Ureter (tissue), 1 donor: ENCODE measurements at places on chromosomes 11 and 22. TPM values are rescaled to one million over a fixed set of nuclear protein-coding genes. Genes with fewer than 3 reads are reported as not detected.

DNA sequence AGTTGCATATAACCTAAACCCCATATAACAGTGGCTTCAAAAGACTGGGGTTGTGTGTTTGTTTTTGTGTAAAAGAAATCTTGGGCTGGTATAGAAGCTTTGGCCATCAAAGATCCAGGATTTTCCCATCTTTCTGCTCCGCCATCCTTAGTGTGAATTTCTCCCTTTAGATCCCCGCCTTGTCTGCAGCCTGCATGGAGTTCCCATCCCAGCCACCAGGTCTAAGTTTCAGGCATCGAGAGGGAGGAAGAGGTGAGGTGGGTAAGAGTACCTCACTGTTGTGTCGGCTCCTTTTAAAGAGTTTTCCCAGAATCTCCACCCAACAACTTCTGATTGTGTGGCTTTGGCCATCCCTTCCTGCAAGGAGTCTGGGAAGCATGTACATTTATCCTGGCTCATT, 195.5 kb upstream of the SORL1-AS1 start:
- DNase-seq: no peak

GRCh38 chr22:24040946-24041345, 29.8 kb downstream of the CABIN1 start:
- DNase-seq: no peak

MYOD1 gene
- not detected for total RNA-seq

RIMBP3C gene
- 0.29 TPM for total RNA-seq

- no peak for DNase-seq
Observed at GRCh38 chr22:35458547-35459422, 58.8 kb downstream of the MCM5 start.
